ENCODE measurements at places on chromosomes 2 and 18.

DNA sequence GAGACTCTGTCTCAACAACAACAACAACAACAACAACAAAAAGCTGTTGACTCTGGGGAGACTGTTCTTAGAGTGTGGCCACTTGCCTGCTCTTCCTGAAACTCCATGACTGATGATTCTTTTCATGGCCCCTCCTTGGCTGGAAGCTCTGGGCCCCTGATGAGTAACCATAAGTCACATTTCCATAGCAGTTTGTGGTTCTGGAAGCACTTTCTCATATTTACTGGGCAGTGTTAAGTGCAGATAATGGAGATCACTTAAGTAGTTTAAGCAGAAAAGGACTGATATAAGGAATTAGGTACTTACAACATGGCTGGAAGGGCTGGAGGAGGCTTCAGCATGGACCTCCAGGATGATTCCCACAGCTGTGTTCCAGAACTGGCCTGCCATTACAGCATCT, 147.3 kb upstream of the DLX2 start:
- no peak for DNase-seq

DNA sequence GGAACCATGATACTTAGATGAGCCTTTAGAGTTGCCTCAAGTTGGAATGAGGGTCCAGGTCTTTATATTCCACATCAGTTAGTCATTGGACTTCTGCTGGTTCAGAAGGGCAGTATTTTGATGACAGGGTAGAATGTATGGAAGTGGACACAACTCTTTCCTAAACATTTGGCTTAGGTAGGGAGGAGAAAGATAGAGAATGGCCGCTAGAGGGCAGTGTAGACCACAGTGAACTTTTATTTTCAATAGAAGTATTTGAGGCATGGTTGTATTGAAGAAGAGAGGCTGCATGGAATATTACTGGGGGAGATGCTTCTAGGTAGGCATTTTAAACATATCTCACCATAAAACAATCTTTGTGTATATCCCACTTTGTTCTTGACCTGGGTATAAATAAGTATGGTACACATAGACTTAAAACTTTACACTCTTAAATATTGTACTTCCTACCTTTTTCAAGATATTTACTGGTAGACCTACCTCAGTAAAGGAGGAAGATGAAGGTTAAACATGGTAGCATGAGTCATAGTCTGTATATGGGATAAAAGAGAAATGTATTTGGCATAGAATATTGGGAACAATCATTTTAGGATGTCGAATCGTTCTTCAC, 497.6 kb upstream of the FAM98A start:
- peak; percentile 15 for DNase-seq

- DNase-seq = no peak
Measured at GRCh38 chr18:62098960-62099359, 87.9 kb downstream of the PIGN start.

DNA sequence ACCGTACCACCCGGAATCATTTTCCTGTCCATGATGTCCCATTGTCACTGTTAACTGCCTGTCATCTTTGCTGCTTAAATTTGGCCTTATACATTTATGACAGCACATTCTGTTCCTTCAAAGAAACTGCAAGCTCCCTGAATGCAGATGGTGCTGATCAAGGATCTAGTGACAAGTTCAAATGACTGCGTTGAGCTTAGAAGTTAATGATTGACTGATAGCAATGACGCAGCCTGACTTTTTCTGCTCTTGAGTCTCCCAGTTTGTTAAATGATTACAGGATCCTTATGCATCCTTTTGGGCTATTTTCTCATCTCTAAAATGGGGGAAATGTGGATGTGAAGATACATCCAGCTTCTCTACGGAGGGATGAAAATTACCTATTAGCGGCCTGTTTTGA, 159.0 kb downstream of the DCC start:
- no peak for DNase-seq

DNA sequence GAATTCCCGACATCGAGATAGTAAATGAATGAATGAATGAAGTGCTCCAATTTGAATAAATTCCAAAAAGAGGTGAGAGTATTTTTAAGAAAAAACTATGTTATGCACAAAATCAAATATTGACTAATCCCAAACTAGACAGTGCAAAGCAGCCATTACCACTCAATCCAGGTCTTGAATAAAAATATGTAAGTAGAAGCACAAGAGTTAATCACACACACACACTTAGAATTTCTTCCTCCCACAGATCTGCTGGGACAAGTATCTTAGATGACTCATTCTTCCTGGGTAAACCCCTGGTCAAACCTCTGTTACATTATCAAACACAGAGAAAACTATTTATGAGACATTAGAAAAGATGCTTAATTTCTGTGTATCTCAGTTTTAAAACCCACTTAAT, 102.0 kb downstream of the PLA2R1 start:
- peak; percentile 18 for DNase-seq

DNA sequence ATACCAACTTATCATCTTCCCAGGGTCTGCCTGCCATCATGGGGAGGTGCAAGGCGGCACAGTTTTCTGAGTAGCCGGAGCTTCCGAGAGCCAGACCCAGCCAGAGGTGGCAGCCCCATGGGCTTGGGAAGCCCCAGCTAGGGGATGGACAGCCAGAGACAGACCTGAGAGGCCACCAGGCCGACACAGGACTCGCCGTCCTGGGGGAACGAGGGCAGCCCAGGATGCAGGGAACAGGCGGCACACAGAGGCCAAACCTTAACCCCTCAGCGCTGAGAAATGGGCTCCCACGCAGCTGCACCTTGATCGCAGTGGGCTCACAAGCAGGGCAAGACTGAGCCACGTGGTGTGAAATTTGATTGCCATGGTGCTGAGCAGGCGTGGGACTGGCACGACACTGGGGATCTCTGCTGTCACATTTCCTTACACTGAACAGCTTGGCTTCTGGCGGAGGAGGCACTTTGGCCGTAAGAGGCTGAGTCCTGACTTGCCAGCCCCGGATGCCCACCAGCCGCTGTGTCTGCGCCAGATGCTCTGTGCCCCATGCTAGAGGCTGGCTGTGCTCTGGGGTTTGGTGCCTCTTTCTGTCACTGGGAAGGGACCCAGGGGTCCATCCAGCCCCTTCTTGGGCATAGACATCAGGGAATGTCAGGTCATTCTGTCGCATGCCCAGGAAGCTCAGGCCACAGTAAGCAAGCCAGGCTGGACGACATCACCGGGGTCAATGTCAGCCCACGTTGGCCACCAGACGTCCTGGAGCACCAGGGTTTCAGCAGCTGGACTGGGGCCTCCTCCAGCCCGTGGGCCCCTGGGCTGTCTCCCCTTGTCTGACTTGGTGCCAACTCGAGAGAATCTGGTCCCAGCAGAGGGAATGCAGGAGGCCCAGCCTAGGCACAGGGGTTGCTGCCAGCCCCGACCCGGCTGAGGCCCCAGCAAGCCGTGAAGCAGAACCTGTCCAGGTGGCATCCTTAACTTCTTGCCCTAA, 312.1 kb upstream of the MYT1L start:
- DNase-seq = no peak

GRCh38 chr2:100283724-100284501, 38.4 kb downstream of the LONRF2 start:
- no peak for DNase-seq

DNA sequence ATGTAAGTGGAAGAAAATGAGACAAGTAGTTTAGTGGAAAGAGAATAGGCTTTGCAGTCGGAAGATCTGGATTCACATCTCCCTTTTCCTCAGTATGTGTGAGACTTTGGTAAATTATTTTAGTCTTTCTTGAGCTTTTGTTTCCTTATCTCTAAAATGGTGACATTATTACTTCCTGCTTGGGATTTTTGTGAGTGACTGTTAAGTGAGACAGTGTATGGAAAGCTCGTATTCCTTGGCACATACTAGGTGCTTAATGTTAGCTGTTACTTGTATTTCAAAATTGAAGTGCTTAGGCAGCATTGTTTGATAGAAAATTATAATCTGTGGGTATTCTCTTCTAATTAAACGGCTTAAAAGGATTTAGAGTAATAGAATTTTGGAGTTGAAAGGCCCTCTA, 2.0 kb downstream of the ZNF638 start:
- no peak for DNase-seq

DNA sequence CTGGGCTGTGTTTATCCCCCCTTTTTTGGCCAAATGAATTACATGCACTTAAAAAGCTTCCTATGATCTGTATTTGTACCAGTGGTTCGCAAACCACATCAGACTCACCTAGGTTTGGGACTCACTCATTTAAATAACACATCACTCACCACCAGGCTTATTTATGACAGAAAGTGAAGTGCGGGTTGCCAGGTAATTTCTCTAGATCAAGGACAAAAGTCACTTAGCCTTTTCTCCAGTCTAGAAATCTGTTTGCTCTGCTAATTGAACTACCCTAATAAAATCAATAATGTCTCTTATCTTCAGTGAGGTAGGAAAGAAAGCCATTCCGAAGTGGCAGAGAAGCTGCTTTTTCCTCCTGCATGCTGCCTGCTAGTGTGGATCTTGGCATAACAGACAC, 88.1 kb upstream of the SLC8A1 start:
- no peak for DNase-seq

- no peak for DNase-seq
Measured at GRCh38 chr2:29562896-29563295, 358.5 kb downstream of the ALK start.

All from GM10248 (cell line).